ENCODE measurements at places on chromosomes 11 and 22. TPM values are rescaled to one million over a fixed set of nuclear protein-coding genes. Genes with fewer than 3 reads are reported as not detected.

DNA sequence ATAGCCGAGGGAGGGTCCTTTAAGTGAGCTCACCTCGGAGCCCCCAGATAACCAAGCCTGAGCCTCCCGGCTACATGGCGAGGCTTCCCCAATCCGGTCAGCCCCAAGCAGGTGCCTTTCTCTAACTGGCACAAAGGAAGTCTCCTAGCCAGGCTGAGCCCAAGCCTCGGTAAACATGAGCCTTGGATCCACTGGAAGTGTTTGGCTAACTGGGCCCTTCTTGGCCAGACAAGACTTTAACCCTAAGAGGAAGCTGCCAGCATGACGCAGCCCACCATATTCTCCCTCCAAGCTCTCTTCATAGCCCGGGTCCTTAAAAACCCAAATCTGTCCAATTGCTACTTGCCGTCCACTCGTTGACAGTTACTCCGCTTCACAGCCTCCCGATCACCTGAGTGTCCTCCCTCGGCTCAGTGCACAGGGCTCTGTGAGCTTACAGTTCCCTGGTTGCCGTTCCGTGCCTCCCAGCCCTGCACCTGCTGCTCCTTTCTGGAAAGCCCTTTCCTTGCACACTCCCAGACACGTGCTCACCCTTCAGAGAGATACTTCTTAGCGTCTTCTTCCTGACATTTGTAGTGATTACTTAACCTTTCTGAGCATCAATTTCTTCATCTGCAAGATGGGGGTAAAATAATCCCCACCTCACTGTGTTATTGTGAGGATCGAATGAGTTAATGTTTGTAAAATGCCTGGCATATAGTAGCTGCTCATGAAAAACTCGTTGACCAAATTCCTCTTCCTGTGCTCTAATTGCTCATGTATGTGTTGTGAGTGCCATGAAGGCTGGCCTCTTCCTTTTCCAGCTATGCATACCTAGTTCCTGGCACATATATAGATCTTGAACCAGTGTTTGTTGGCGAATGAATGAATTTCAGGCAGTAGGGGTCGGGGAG is 25.6 kb downstream of the TXN2 start:
- peaks cover 48% of the 10 kb centered on the region for H3K4me1 ChIP-seq
- no peaks in the 10 kb centered on the region for H3K27me3 ChIP-seq
- no peaks in the 10 kb centered on the region for H3K36me3 ChIP-seq

GRCh38 chr11:17076517-17077239 is 789 bp downstream of the RPS13 start:
- peak overlapping the region; percentile 93 for H3K4me3 ChIP-seq
- H3K27me3 ChIP-seq = no peaks in the 10 kb centered on the region
- H3K4me1 ChIP-seq = peaks cover 39% of the 10 kb centered on the region
- H3K36me3 ChIP-seq = peaks cover 28% of the 10 kb centered on the region
- DNase-seq = no peak

GRCh38 chr22:25368271-25368670 is 148.8 kb downstream of the CRYBB2 start:
- no peaks in the 10 kb centered on the region for H3K36me3 ChIP-seq
- DNase-seq = no peak
- no peaks in the 10 kb centered on the region for H3K4me1 ChIP-seq
- no peaks in the 10 kb centered on the region for H3K27me3 ChIP-seq
- no peak overlapping the region for H3K27ac ChIP-seq

- no peaks in the 10 kb centered on the region for H3K4me1 ChIP-seq
- no peak overlapping the region for H3K27ac ChIP-seq
- no peaks in the 10 kb centered on the region for H3K27me3 ChIP-seq
- no peak overlapping the region for H3K4me3 ChIP-seq
- no peaks in the 10 kb centered on the region for H3K36me3 ChIP-seq
Measured at GRCh38 chr11:75371949-75372876, 20.8 kb upstream of the ARRB1 start.

The UEVLD gene
- 10.6 TPM for total RNA-seq

Measured in CD4-positive, alpha-beta memory T cell (primary cell).